ENCODE measurements at places on chromosomes 13 and 19.
A peak's percentile ranks its signal among the peaks of the same experiment; 100 is the strongest.

DNA sequence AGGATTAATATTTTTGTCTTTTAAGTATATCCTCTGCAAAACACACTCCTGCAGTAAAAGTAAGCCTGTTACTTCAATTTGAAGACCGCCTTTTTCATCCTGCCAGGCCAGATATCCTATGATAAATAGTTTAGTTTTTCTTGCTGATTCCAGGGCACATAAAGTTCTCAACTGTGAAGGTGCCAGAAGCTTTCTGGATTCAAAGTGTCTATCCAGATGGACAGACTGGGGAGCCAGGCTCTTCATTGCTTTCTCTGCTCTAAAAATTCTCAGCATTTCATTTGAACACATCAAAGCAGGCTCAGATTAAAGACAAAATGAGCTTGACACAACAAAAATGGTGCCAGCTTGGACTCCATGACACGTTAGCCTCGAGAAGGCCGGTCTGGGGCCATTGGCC is 53.6 kb upstream of the UBL3 start:
- DNase-seq = no peak

DNA sequence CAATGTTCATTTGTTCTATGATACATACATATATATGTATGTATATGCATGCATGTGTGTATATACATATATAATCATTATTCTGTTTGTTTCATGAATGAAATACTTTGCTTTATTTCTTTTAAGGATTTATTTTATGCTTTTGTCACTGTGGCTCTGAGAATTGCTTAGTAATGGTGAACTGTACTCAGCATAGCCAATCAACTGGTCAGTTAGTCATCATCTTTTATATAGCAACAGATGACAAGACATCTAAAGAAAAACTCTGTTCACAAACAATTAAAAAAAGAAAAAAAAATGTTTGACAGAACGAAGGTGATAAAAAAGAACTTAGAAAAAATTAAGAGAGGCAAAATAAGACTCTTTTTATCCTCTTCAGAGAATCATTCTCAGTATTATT is 1440.3 kb downstream of the PCDH9 start:
- no peak for DNase-seq

- DNase-seq = no peak
These were observed 105.1 kb downstream of the DNAJC15 start for GRCh38 chr13:43128504-43128961.

DNA sequence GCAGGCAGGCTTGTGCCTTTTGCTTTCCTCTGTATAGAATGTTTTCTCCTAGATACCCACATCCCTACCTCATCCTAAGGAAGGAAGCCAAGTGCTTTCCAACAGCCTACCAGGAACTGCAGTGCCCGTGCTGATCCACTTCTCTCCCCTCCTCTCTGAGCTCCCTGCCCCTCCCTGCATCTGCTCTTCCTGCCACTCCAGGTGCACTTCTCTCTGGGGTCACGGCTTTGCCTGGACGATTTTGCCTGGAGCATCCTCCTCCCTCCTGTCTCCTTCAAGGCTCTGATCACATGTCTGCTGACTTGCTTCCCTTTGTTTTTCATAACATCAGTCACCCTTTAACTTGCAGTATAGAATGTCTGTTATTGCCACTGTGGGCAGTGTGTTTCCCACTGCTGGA is 34.7 kb upstream of the IRS2 start:
- DNase-seq = no peak

DNA sequence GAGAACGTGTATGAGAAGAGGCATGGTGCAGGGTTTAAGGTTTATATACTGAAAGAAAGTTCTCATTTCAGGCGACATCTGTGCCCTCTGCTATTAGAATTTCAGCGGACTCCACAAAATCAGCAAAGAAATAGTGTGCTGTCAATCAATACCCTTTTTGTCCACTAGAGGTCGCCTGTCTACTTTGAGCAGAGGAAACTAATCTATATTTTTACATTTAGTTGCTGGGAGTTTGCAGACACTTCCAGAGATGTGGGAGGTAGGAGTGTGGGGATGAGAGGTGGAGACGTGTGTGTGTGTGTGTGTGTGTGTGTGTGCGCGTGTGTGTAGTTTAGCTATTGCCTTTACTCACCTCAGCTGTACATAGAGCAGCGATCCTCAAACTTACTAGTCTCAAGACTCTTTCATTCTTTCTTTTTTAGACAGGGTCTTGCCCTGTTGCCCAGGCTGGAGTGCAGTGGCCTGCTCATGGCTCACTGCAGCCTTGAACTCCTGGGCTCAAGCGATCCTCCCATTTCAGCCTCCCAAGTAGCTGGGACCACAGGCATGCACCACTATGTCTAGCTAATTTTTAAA is 9.7 kb downstream of the INAFM1 start:
- DNase-seq = no peak

DNA sequence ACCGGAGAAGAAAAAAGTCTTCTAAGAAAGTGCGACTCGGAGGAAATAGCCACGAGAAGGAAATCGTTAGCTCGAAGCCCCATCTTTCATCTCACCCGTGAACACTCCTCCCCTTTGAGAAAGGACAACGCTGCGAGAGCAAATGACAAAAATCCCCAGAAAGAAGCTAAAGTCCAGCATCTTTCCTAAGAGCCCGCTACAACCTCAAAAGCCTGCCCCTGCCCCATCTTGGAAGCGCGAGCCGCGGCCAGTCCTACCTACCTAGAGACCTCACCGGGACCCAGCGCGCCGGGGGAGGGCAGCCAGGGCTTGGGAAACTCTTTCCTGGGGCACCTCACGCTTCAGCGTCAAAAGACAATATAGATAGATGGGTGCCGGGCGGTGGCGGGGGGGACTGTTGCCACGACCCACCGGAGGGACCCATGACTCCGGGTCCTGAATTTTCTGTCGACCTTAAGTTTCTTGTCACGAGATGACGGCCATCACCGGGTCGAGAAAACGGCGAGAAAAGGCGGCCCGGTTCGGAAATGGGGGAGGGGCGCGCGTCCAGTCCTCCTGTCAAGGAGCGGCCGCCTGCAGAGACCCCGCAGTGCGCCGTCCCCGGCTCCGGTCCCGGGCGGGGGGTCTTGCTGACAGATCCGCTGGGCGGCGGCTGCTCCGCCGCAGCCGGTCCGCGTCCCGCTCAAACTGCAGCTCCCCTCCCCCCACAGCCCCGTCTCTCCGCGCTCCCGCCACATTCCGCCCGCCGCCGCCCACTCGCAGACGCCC is 65.9 kb downstream of the KCNRG start:
- peak; percentile 74 for DNase-seq

DNA sequence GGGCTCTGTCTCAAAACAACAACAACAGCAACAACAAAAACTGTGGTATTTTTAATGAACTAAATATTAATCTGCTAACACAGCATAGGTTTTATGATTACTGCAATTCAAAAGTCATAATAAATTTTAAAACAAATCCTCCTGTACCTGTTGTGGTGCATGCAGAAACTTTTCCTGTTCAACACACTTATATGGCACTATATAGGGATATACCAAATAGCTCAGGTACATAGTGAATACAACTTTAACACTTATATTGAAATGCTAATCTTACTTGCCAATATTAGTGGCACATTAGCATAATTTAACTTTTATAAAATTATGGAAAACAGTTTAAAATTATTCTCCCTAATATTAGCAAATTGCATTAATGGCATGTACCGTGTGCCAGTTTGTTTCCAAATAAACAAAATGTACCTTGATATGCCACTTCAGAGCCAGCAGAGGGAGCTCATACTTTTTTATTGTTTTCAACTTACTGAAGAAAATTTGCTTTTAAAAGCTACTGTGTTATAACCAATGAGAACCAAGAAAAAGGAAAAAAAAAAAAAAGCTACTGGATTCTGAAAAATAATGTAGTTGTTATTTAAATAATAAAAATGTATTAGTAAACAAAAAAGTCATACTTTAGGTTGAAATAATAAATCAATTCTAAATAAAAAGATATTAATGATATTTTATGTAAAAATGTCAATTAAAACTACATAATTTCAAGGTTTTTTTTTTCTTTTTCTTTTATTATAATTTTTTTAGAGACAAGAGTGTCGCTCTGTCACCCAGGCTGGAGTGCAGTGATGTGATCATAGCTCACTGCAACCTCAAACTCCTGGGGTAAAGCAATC is 18.0 kb upstream of the RBM26 start:
- DNase-seq = peak; percentile 21

DNA sequence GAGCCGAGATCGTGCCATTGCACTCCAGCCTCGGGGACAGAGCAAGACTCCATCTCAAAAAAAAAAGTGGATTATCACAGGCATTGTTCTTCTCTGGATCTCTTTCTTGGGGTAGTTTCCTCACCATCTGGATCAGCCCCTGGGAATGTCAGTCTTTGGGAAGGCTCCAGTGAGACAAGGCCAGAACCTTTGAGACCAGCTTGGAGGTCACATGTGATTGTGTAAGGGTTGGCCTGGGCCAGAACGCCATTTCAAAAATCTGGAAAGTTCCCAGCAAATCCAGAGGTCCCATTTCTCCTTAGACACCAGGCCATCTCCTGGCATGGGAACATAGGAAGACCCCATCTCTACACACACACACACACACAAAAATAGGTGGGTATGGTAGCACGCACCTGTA is 14.2 kb upstream of the ANGPTL8 start:
- DNase-seq = no peak

GRCh38 chr19:14728595-14728994 is 38.7 kb downstream of the ZNF333 start:
- no peak for DNase-seq

DNA sequence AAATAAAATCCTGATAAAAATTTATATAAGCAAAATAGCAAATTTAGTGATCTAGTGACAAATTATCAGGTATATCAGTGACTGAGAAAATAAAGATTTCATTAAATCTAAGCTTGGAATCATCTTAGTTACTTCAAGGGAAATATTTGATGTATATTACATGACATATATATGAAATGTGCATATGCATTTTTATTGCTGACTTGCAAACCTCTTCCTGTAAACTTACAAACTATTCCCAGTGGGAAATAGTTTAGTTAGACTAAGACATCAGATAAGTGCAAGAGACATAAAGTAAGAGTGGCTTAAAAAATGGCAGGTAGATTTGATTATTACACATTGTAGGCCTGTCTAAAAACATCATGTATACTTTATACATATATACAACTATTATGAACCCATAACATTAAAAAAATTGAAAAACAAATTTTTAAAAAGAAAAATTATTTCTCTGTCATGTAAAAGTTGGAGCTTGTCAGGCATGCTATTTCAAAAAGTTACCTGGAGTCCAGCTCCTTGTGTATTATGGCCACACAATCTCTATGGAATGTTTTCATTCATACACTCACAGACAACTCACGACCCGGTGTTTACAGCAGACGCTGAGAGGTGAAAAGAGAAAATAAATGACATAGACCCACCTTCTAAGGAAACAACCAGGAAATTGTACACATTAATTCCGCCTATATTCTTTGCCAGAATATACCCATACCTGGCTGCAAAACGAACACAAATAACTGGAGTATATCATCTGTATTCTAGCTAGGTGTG is 724.5 kb downstream of the SLITRK6 start:
- no peak for DNase-seq

DNA sequence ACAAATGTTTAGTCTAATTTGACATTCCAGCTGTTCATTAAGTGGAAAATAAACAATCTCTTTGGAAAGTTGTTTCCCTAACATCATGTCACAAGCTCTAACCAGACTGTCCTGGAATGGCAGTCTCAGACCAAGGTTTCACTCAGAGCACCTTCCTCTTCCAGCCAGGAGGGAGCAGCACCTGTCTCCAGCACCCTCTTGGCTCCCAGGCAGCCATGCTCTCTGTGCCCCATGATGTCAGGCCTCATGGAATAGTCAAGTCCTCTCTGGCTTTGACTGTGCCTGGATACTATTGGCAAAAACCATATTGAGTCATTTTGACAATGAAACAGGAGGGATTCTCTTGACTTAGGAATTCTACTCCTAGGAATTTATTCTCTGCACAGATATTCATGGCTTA is 171.4 kb downstream of the OXGR1 start:
- DNase-seq = peak; percentile 54

- peak; percentile 7 for DNase-seq
These were observed 153.2 kb downstream of the USP12 start for GRCh38 chr13:27018344-27018861.

DNA sequence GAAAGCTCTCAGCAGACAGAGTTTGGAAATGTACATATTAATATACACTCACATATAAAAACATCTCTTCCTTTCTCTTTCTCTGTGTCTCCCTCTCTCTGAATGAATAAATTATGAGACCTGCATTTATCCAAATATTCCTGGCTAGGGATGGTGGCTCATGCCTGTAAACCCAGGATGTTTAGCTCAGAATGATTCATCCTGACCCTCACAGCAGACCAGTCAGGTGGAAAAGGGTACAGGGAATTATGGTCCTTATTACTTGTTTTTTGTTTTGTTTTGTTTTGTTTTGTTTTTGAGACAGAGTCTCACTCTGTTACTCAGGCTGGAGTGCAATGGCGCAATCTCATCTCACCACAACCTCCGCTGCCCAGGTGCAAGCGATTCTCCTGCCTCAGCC is 71.1 kb downstream of the ZNF429 start:
- DNase-seq = no peak

- DNase-seq = no peak
These were observed 7.1 kb downstream of the GPR108 start for GRCh38 chr19:6730153-6730804.

GRCh38 chr13:45101327-45102018 is 18.8 kb upstream of the GTF2F2 start:
- DNase-seq = no peak

Data from COR-L47 (cell line).